NT2/D1 (cell line): ENCODE measurements at places on chromosomes 5 and 9.

DNA sequence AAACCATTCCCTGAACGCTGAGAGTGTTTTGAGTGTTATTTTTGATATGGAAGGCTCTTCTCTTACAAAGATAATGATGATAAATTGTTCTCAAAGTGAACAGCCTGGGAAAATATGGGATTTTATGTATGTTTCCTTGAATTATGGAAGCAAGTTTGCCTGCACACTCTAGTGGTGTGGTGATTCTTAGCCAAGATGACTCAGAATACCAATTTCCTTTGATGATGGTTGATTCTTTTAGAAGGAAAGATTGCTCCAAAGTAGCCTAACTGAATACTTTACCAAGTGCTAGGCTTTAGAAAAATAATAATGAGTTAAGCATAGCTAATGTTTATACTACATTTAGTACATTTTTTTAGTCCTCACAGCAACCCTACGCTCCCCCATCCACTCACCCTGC, 243.4 kb downstream of the EBF1 start:
- DNase-seq, result no peak

DNA sequence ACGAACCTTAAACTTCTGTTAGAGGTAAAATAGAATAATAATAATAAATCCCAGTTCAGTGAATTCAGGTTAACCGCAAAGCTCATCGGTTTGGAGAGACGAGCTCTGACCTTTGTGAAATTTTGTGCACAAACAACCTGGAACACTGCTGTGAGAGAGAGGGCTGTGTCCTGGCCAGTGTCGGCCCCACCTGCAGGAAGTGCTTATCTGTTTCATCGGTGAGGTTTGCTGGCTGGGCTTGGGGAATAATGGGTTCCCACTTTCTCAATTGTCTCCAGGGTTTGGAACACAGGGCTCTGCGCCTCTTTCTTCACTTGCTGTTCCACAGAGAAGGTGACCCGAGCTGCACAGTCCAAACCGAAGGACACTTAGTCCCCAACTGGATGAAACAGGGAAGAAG, 19.3 kb upstream of the CLPTM1L start:
- DNase-seq, result no peak

DNA sequence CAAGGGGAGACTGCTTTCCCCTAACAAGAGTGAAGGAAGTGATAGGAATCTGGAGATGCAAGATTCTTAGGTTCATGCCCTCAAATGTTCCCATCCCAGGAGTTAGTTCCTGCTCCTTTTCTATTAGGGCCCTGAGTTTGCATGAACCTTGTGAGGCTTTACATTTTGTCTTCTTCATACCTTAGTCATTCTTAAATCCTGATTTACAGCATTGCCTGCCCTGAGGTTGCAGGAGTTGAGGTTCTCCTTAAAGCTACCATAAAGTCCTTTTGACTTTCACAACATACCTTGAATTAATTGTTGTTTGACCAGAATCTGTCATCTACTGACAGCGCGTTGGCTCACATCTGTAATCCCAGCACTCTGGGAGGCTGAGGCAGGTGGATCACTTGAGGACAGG, 151.5 kb upstream of the ABCA1 start:
- DNase-seq, result no peak

DNA sequence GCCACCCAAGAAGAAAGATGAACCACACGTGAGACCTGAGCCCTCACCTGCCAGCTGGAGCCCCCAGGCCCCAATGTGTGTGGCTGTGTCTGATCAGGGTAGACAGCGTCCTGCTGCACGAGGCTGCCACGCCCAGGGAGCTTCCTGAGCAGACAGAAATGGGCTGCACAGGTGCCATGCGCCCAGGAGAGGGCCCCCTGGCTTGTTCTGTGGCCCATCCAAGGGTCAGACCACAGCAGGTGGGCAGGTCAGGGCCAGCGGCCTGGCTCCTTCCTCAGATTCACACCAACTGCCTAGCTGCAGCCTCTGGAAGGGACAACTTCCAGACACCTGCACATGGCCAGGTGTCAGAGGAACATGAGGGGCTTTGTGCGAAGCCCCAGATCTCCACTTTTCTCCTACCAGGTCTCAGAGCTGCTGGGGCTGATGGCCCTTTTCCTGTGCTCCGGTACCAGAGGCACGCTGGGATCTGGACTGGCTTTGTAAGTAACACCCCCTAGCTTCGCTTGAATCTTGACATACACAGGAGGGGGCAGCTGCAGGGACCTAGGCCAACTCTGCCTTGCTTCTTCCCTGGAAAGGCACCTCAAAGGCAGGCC, 10.8 kb downstream of the SARDH start:
- DNase-seq, result no peak

DNA sequence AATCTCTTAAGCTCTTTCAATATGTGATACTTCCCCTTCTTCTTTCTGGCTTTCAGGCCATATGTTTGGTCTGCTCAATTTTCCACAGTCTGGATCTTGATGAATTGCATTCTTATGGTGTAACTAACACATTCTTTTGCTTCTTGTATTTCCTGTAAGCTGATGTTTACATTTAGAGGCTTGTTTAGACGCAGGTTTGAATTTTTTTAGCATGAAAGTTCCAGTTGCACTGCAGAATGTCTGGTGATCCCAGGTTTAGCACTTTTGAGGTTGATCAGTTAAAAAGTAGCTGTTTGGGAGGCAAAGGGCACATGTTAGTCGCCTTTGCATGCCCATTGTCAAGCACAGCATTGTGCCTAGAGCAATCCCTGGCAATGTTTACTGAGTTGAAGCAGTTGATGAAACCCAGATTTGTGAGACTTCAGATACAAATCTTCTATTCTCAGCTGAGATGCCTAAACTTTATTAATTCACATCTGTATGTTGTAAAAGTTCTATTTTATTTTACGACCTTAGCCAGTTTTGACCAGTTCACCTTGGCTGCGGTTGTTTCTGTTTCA, 59.6 kb upstream of the SPATA31C2 start:
- DNase-seq, result no peak

DNA sequence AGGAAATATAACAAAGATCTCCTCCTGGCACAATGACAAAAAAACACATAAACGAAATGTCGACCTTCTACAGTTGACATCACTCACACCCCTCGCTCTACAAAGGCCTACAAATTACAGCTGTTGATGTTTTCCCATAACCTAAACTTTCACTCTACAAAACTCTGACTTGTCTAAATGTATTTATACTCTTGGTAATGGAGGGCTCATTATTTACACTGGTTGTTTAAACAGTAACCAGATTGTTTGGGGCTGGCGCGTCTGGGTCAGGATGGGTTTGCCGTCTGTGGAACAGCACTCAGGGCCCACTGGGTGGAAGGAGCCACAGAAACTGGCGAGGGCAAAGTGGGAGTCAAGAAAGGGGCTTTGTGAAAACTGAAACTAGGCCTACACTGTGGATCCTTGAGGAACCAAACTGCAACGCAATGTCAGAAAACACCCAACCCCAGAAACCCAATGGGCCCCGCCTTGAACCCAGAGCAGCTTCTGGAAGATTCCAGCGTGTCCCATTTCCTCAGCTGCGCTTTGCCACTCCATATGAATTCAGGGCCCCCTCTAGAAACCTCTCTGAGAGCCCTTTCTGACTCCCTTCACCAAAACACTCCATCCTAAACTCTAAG, 136.7 kb downstream of the ROR2 start:
- no peak for DNase-seq
